Amniotic stem cell (primary cell): ENCODE measurements at places on chromosomes 4 and X.

DNA sequence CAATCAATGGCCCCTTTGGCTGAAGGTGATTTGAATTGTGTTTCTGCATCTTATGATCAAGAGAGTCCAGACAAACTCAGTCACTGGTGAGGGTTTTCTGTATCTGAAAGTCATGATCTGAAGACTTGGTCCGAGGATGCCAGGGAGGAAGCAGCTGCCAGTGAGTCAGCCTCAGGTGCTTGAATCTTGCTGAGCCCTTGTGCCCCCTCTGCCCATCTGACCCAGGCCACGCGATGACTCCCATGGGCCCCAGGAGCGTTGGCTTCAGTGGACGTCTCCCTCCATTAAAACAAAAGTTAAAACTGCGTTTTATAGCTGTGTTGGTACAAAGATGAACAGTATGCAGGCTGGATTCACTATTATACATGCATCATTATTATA, 62.0 kb downstream of the HTRA3 start:
- DNase-seq: no peak

GRCh38 chr4:68250151-68250930, 4.8 kb upstream of the TMPRSS11B start:
- DNase-seq: no peak

DNA sequence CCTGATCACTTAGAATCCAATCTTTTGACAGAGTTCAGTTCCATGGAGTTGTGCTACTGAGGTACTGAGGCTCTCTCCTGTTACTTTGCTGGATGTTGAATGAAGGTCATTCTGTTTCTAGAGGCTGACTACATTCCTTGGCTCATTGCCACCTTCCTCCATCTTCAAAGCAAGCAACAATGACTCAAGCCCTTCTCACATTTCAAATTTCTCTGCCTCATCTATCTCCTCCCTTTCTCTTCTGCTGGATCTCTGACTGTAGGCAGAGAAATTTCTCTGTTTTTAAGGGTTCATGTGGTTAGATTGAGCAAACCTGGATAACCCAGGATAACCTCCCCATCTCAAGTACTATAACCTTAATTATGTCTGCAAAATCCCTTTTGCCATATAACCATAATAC, 775.4 kb downstream of the STPG2 start:
- DNase-seq: no peak

- DNase-seq: no peak
Measured at GRCh38 chr4:122229857-122230256, 77.7 kb downstream of the BLTP1 start.

- no peak for DNase-seq
Measured at GRCh38 chr4:149995134-149995756, 83.0 kb upstream of the DCLK2 start.

DNA sequence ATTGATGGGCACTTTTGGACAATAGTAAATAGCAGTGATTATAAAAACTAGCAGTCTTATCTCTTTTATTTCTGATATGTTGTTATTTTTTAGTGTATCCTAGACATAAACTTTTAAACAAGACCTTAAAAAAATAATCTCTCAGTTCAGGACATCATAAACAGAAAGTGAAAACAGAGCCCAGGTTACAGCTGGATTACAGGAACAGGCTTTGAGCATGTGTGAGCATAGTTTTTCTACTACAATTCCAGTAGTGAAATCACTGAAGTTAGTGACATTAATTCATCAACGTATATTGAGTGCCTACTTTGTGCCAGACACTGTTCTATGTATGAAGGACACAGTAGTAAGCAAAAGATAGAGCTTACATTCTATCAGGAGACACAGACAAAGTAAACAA, 16.9 kb downstream of the TRIM75 start:
- DNase-seq: no peak

DNA sequence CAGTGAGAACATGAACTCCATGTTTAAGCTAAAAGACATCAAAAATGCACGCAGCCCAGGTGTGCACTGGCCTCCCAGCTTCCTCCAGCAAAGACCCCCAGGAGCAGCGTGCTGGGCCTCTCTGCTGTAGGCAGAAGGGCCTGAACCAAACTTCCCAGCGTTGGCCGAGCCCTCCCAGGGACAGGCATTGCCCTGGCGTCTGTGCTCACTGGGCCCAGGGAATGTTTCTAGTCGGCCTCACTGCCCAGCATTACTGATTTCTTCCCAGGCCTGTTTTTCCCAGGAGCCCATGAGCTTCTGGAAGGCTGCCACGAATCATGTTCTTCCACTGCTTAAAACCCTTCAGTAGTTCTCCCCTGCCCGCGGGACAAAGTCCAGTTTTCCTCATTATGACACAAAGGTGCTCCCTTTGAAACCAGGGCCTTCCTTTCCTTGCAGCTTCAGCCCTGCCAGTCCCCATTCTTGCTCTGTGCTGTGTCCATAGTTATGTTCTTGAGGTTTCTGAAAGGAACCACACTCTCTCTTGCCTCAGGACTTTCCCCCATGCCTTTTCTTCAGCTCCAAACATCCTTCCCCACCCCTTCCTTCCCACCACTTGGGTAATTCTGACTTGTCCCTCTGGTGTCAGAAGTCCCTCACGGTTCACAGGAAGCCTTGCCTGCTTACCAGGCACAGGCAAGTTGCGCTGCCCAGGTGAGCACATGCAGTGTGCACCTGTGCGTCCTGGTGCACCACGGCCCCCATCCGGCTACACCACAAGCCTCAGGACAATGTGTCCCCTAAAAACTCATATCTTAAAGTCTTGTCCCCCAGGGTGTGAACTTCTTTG, 93.4 kb upstream of the ENPP6 start:
- no peak for DNase-seq

DNA sequence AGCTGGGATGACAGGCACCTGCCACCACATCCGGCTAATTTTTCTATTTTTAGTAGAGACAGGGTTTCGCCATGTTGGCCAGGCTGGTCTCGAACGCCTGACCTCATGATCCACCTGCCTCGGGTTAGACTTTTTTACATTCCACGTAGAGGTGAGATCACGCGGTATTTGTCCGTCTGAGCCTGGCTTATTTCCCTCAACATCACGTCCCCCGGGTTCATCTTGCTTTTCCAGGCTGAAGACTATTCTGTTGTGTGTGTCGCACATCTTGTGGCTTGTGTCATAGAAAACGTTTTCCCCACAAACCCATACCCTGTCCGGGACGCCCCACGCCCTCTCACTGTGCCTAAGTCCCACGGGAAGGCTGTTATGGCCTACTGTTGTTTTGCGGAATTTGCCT, 185.3 kb downstream of the CRLF2 start:
- DNase-seq: no peak

DNA sequence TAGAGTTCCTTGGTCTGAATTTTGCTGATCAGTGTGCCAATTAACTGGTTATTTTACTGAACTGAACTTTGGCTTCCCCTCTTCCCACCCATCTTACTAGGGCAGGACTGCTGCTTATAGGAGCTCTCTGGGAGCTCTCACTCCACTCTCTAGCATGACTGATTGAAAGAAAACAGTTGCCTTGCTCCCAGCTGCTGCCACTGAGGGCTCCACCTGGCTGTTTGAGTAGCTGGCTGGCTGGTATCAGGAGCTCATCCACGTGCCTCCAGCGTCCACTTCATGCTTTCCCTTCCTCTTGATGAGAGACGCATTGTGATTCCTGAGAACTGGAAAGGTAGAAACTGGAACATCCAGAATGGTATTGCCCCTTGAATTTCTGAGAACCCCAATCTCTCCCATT, 73.0 kb upstream of the KLHL13 start:
- no peak for DNase-seq

- DNase-seq: no peak
Measured at GRCh38 chr4:120658772-120659171, 263.8 kb downstream of the PRDM5 start.

GRCh38 chrX:42485601-42486000, 292.4 kb downstream of the PPP1R2C start:
- no peak for DNase-seq

DNA sequence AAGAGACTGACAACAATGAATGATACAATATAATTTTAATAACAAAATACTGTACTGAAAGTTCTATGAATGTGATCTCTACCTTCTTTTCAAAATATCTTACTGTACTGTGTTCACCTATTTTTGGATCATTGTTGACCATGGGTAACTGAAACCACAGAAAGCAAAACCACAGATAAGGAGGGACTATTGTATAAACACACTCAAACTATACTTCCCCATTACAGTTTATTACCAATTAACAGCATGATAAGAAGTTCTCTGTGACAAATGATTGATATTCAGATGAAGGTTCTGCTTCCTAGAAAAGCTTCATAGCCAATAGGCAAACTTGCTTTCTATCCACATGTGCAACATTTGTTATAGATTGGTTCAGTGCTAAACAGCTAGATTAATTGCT, 50.1 kb downstream of the GABRG1 start:
- DNase-seq: no peak

- no peak for DNase-seq
Measured at GRCh38 chr4:158811216-158811540, 42.4 kb downstream of the FNIP2 start.

DNA sequence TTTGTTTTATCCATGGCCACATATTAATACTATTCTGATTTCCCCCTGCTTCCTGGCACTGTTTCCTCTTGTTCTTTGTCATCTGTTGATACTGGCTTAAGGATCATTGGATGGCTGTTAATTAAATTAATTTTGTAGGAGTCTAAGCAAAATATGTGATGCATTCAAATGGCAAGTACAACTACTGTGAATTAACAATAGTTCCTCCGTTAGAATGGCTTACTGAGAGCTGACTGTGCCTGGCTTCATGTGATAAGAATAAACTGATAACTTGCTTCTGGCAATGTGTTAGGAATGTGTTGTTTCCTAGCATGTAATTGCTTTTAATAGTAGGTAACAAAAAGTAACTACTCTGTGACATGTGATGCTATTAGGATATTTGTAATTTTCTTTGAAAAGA, 98.5 kb downstream of the RPA4 start:
- DNase-seq: no peak

- no peak for DNase-seq
Measured at GRCh38 chr4:55159851-55160250, 34.5 kb upstream of the KDR start.

- no peak for DNase-seq
Measured at GRCh38 chr4:35559559-35560365, 684.6 kb downstream of the ARAP2 start.

DNA sequence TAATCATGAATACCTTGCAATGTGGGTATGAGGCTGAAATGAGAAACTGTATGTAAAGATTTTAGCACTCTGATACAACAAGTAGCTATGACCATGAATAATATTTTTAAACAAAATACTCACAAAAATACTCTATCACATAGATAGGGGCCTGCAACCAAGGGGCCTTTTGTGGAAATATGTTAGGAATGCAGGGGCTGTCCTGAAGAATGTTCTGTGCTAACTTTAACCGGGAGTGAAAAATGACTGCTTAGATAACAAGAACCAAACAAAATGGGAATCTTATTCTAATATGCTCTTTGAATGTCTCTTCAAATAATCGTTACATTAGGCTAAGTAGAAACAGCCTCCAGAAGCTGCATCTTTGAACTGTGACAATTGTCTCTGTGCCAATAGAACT, 37.9 kb upstream of the GYPA start:
- DNase-seq: no peak

GRCh38 chrX:38636949-38637819, 75.8 kb downstream of the TSPAN7 start:
- DNase-seq: no peak

DNA sequence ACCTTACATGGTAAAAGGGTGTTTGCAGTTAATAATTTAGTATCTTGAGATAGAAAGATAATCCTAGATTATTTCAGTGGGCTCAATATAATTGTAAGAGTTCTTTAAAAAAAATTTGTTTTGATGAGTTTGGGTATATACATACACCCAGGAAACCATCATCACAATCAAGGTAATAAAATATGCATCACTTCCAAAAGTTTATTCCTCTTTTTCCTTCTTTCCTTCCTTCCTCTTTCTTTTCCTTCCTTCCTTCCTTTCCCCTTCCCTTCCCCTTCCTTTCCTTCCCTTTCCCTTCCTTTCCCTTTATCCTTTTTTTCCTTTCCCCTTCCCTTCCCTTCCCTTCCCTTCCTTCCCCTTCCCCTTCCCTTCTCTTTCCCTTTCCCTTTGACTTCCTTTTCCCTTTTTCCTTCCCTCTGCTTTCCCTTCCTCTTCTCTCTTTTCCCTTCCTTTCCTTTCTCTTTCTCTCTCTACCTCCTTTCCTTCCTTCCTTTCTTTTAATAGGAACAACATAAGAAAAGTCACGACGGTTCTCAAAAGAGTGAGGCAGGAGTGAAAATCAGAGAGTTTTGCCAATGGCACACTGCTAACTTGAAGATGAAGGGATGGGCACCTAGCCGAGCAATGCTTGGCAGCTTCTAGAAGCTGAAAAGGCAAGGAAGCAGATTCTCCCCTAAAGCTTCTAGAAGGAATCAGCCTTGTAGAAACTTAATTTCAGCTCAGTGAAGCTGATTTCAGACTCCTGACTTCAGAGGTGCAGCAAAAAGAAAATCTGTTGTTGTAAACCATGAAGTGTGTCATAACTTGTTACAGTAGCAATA, 2050.2 kb upstream of the AGA start:
- no peak for DNase-seq

- no peak for DNase-seq
Measured at GRCh38 chr4:53646795-53647194, 55.5 kb upstream of the LNX1 start.
